ENCODE measurements at places on chromosomes 4 and X.

DNA sequence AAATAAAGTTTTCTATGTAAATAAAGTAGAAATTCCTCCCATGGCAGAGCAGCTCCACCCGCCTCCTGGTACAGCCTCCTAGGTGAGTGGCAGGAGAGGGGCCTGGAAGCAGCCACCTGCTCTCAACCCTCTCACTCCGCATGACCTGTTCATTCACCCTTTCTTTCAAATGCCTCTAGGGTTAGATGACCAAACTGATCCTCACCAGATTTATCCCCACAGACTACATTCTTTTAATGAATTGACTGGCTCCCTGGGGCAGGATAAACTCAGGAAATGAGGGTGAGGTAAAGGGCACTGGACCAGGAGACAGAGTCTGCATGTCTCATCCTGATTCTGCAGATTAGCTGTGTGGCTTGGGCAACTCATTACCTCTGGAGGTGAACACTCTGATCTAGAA is 32.6 kb upstream of the NKX6-1 start:
- no peak for DNase-seq

GRCh38 chr4:185589067-185589836 is 53.9 kb upstream of the PDLIM3 start:
- DNase-seq: no peak

DNA sequence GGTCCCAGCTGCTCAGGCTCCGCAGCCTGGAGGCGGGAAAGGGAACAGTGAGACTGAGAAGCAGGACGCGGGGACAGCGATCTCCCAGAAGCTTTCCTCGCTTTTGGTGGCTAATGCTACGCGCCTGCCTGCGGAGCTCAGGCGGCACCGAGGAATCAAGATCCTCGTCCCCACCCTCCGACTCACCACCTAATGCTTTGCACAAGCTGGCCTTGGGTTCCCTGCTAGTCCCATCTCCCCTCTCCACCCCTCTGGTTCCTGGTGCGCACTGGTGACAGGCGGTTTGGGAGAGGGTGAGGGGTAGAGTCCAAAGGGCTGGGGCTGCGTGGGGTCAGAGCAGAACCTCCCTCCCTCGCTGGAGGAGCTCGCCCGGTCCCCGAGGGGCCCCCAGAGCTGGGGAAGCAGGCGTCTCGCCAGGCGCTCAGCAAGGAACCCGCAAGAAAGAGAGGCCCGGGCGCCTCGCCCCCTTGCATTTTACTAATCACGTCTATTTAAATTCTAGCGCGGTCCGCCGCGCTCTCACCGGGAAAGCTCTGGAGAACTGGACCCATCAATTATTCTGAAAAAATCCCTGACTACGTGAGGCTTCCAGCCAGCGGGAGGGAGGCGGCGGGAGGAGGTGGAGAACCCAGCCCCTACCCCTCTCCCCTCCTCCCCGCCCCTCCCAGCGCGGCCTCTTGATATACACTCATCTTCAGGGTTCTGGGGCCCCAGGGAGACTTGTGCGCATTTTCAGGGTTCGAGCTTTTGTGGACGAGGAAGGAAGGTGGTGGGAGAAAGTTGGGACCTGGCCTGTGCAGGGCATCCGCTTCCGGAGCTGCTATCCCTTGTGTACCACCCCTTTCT is 9.1 kb downstream of the POU4F2 start:
- DNase-seq: no peak

DNA sequence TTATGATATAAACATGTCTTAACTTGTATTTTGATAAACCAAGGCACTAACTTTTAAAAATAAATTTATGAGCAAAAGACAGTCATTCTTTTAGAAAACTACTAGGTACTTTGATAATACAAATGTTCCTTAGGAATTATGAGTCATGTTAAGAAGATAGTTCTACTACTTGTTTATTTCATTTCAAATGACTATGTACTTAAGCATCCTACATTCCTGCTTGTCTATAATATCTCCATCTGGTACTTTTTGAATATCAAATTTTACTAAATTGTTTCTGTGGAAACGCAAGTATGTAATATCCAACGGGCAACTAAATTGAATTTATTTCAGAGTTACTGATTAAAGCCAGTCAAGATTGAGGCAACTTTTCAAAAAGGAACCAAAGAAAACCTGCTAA is 61.8 kb downstream of the CAMK2D start:
- no peak for DNase-seq

DNA sequence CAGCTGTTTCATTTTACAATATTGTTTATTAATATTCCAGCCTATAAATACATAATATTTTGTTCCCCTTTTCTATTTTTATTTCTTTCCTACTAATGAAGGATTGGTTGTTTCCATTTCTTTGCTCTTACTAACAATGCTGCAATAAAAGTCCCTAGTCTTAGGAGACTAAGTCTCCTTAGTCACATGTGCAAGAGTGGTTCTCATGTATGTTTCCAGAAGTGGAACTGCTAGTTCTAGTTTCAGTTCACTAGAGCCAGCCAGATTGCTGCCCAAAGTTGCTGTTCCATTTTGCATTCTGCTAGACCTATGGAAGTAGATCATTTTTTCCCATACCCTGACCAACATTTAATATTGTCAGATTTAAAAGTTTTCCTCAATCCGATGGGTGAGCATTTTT is 44.3 kb downstream of the CNGA1 start:
- DNase-seq: no peak

DNA sequence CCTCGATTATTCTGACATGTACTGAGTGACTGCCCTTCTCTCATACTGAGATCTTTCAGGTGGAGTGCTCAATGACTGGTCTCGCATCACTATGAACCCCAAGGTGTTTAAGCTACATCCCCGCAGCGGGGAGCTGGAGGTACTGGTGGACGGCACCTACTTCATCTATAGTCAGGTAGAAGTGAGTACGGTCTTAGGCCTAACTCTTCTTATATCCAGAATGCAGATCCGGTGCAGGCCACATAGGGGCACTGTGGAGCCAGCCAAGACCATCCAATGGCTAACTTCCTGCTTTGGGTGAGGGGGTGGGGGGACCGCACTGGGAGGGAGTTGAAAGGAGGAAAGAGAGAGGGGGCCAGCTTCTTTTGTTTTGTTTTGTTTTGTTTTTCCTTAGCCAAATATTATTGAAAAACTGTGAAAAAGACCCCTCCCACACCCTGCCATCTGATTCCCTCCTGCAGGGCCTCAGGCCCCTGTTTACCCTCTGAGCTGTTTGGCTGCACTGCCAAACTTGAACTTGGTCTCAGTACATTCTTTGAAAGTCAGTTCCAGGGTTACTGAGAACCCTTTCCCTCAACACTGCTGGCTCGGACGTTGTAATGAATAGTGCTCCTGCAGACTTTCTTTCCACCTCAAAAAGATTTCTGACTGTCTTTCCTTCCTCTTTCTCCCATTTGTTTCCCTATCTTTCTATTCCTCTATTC is 16.2 kb downstream of the AWAT2 start:
- peak; percentile 27 for DNase-seq

DNA sequence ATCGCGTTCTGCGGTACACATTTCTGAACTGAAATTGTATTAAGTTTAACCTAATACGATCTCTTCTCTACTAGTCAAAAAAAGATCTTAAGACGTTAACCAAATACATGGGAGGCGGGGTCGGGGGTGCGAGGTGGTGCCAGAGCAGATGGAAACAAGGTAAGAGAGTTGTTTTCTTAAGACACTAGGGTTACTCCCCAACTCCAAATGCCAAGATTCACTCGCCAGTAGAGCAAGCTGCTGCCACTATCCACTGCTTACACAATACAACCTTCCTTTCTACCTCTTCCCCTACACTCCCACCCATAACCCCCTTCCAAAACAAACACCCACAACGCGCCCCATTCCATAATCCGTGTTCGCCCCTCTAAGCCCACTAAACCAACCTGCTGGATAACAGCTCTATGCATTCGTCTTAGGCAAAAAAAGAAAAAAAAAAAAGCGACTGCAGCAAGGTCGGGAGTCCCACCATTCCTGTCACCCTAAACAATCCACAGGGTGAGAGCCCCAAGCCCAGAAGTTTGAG is 1.3 kb downstream of the LCORL start:
- peak; percentile 14 for DNase-seq

DNA sequence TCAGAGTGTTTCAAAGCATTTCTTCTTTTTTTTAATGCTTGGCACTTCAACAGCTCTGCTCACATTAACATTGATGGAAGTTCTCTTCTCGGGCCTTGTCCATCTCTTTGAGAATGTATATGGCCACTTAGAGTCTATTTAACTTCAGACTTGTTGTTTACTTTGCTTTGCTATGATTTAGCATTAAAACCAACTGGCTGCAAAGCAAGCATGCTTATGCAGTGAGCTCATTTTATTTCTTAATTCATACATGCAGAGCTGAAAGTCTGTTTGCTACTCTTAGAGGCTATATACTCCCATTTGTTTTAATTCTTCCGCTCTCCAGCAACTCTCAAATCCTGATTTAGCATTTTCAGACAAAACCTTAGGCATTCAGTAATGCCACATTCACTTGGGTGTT is 107.6 kb upstream of the PACRGL start:
- no peak for DNase-seq

DNA sequence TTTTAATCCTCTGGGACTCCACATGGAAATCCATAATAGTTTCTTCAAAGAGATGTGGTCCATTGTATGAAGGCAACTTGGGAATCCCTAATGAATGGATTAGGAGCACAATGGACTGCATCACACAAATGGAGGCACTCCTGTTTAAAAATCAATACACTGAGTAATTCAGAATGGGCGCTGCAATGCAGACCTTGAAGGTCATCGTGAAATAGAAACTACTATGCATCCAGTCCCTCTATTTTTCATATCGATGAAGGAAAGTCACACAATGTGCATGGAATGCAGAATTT is 98.8 kb upstream of the EGFL6 start:
- no peak for DNase-seq

- DNase-seq: no peak
Measured at GRCh38 chr4:125827696-125828052, 512.9 kb downstream of the FAT4 start.

DNA sequence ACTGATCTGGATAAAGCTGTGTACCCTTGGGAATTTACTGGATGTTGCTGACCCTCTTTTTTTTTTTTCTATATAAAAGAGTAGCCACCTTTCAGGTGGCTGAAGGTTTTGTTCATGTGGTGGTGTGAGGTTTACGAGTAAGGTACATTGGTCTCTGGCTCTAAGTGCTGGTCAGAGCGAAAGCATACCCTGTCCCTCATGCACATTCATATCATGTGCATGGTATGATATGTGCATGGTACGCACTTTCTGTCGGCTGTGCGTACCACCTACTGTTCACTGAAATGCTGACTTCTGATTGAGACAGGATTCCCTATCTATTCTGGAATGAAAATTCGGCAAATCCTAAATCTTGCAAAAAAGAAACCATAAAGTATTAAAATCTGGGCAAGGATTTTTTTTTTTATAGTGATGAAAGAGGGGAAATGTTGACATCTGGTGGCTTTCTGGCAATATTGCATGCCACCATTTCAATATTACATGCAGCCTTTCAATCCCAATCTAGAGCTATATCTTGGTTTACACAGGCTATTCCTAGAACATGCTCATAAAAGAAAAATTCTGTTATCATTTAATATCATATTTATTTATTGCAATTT is 32.8 kb downstream of the FAM149A start:
- no peak for DNase-seq

DNA sequence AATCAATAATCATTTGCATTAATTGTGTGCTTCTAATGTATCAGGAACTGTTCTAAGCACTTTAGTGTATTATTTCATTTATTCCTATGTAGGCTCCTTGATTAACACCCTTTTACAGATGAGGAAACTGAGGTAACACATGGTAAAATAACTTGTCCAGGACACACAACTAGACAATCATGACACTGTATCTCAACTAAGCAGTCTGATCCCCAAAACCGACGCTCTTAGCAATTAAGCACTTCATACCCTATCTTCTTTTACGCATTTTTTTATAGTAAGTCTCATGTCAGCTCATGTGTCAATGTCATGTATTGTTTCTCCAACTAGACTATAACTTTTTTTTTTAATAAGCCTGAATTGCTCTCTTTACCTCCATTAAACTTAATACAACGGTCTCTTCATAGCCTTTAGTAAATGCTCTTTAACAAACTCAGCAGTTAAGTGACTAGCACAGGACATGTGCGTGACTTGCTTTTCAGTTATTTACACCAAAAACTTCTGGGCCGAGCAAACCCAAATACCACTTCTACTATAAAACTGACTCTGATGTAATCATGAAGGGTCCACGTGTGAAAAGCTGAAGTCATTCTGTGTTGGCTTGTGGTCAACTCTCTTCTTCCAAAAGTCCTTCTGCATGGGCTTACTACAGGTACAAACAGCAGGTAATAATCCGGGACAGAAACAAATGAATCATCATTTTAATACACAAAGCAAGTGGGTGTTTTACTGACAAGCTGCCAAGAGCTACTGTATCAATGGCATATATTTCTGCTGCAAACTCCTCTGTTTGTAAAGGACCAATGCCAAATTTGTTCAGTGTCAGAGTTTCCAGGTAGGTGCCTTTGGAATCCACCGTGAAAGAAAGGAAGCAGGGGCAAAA is 7.9 kb upstream of the AMBN start:
- DNase-seq: no peak

GRCh38 chr4:146369446-146369845 is 152.3 kb downstream of the SLC10A7 start:
- no peak for DNase-seq

GRCh38 chr4:78767350-78767749 is 8.8 kb upstream of the BMP2K start:
- no peak for DNase-seq

GRCh38 chrX:118117741-118118140 is 1.1 kb upstream of the KLHL13 start:
- no peak for DNase-seq

DNA sequence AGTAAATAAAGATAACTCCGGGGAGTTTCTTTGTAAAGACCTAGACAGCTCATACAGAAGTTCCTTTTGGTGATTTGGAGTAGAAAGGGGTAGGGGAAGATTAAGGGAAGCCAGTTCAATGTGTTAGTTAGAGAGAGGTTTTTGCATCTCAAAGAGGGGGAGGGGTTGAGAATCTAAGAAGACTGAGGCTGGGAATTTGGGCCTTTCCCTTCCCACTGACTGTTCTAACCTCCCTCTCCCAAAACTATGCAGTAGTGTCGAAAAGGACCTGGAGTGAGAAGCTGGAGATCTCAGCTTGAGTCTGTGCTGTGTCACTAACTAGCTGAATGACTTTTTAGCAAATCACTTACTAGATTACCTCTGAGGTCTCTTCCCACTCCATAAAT is 55.7 kb upstream of the CCDC160 start:
- DNase-seq: no peak

GRCh38 chr4:14520171-14520570 is 482.1 kb upstream of the CPEB2 start:
- no peak for DNase-seq

- DNase-seq: no peak
Measured at GRCh38 chrX:153903991-153904957, at the start of gene AVPR2. AVPR2 (plus strand) TSS chrX:153904673; CDS start chrX:153905146, 473 bp downstream.
